ENCODE measurements at places on chromosomes 13 and 19.

DNA sequence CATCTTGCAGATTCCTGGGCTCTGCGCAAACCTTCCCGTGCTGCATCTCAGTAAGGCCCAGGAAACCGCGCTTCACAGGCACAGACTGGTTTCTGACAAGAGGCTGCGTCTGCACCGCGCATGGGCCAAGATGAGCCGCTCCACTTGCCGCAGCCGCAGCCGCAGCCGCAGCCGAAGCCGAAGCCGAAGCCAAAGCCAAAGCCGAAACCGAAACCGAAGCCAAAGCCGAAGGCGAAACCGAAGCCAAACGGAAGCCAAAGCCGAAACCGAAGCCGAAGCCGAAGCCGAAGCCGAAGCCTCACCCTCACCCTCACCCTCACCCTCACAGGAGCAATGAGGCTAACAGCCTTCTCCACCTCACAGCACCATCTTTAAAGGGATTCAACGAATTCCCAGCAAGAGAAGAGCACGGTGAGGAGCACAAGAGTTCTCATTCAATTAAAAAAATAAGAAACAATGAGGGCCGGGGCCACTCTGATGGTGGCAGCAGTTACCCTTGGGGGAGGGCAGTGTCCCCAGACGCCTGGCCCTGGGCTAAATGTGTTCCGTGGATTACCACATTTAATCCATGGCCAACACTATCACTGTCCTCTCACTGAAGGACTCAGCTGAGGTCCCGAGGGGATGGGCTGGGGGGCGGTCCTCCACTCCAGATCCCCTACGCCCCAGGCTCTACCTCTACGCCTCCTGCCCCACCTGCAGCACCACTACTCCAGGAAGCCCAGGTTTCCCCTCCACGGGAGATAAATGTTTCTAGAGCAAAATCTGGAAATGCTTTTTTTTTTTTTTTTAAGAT is 29.1 kb downstream of the ZNF787 start:
- no peak for DNase-seq

DNA sequence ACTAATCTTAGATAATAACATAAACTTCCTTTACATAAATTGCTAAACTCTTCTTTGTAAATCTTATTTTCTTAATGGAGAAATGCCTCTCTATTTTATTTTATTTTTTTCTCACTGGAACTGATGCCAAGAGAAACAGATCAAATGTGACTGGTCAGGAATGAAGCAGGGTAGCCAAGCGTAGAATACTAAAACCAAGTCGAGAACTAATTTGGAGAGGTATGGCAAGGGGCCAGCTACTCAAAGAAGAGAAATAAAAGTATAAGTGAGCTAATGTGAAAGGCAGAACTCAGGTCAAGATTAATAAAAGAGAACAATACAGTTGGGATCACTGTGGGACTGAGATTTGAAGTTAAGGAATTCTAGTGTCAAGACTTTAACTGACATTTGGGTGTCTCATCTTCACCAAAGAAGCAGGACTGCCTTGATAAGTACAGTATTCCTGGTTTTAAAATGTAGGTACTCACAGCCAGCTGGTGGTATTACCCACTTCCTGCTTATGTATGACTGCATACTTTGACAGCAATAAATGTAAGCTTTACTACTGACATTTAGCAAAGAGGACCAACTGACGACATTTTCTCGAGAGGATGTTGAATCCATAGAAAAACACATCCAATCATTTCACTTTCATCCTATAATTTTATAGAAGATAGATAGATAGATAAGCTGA is 1192.2 kb downstream of the EFNB2 start:
- no peak for DNase-seq

DNA sequence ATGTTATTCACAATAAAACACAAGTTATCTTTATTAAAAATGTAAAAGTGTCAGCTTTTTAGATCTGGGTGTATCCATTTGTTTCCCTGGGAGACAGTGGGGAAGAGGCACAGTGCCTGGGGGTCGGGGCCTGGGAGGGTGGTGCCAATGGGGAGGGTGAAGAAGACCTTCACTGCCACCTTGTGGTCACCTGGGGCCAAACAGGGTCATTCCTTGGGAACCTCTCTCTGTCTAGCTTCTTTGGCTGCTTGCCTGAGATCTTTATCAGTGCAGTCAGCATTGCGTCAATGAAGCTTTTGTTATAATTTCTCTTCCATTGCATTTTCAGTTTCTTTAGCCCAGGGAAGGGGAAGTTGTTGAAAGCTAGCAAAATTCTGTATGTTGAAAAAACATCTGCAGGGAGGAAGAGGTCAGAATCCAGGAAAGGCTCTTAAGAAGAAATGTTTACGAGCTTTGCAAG is 39.1 kb downstream of the PCDH8 start:
- DNase-seq: peak; percentile 81

GRCh38 chr13:38775085-38775484 is 88.2 kb downstream of the FREM2 start:
- DNase-seq: no peak

DNA sequence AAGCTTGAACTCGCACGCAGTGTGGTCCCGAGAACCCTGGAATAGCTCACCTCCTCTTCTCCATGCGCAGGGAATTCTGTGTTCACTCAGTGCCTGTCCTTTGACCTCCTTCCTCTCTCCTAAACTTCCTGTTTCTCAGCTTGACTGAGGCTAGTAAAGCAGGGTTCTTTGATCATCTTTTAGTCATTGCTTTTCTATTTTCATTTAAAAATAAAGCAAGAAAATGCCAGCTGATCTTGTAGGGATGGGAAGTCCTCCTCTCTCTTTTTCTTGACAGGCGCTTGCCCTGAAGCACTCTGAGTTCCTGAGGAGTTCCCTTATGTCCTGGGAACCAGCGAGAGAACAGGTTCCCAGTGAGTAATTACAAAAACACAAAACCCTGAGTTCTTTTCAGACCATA is 62.8 kb downstream of the ARHGEF7 start:
- no peak for DNase-seq

DNA sequence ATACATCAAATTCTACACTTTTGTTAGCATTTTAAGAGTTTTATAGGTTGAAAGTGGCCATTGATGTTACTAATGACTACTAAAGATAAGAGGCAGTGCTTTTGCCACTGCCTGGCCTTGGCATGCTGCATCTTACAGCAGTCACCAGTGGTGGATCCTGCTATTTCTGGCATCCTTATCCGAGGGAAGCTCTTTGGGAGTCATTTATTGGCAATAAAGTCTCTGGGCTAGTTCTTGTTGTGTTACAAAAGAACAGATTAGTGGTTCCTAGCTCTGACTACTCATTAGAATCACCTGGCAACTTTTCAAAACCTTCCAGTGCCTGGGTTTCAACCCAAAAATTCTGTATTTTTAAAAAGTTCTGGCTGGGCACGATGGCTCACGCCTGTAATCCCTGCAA is 94.5 kb downstream of the ZMYM2 start:
- DNase-seq: no peak

DNA sequence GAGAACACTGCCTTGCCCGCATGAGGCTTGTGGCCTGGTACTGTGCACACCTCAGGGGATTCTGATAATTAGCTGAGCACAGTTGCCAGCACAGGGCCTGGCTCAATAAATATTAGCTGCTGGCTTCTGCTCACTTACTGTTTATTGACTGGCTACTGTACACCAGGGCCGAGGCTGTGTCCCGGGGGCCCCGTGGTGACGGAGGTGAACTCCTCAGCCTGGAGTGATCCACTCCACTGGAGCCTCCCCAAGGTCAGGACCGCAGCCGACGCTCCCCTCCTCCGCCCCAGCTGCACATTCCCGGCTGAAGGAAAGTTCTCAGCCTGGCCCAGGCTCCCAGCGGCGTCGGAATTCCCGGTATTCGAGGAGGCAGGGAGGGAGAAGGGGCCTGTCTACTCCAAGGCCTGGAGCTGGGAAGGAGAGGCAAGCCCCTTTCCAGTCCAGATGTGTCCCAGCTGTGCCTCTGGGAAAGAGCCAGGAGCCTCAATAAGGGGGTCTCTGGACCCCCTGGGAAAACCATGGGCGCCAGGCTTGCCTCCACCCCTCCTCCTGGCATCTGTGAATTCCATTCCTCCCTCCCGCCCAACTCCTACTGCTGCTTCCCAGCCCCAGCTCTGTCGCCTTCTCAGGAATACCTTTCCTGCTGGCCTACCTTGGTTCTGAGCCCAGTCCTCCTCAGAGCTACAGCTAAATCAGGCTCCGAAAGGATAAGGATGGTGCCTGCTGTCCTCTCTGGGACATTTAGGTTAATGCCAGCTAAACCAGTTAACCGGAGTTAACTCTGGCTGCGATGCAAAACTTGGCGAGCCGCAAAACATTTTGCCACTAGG is 7.3 kb downstream of the RPS16 start:
- no peak for DNase-seq

DNA sequence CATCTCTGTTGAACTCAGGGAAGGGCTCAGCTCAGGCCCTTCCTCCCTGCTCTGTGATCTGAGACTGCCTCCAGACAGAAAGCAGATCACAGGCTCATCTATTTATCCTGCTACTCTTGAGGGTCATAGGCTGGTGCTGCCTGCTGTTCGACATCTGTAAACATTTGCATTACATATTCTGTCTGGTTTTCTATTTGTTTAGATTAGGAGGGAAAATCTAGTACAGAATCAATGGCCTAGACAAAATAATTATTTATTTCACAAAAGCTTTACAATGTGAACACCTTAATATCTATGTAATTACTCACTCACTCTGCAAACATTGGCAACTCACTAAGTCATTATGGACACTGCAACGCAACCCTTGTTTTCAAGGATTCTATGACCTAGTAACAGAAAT is 43.0 kb downstream of the CEP89 start:
- no peak for DNase-seq

DNA sequence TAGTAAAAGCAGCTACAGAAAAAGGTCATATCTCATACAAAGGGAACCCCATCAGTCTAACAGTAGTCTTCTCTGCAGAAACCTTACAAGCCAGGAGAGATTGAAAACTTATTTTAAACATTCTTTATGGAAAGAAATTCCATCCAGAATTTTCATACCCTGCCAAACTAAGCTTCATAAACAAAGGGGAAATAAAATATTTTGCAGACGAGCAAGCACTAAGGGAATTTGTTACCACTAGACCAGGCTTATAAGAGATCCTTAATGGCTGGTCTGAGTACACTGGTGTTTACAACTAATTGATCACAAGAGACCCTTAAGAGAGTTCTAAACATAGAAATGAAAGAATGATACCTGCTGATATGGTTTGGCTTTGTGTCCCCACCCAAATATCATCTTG is 128.6 kb upstream of the TNFSF11 start:
- no peak for DNase-seq

DNA sequence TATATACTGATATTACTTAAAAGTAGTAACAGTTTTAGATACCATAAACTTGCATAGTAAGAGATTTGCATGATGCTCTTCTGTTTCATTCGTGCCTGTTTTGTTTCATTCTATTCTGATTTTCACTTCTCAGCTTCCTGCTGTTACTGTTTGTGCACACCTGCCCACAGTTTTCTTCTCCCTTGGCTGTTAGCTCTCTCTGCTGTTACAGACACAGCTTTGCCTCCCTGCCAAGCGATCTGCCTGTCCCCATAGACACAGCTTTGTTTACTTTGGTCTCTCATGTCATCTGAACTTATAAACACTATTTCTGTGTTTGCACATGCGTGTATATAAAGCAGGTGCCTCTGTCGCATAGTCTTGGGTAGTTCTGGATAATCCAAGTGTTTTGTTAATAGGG is 21.4 kb upstream of the UPF3A start:
- DNase-seq: peak; percentile 63

- peak; percentile 45 for DNase-seq
These were observed 8.3 kb upstream of the SHISA7 start for GRCh38 chr19:55451163-55451964.
